ENCODE measurements at places on chromosomes 1 and 21.

DNA sequence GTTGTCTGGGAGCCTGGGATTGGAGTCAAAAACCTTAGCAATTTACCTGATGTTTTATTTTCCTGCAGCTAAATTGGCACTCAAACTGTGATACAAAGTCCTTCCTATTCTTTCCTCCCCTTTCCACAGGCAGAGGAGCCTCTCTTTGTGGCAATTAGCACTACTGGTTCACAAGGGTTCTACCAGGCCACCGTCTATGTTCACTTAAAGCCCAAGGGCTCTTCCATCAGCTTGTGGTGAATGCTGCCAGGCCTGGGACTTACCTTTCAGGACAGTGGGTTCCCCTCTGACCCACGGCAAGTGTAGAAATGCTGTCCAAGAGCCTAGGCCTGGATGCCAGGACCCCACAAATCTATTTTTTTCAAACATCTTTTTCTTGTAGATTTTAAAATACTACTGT is 251.9 kb upstream of the B3GALT2 start:
- DNase-seq = no peak

DNA sequence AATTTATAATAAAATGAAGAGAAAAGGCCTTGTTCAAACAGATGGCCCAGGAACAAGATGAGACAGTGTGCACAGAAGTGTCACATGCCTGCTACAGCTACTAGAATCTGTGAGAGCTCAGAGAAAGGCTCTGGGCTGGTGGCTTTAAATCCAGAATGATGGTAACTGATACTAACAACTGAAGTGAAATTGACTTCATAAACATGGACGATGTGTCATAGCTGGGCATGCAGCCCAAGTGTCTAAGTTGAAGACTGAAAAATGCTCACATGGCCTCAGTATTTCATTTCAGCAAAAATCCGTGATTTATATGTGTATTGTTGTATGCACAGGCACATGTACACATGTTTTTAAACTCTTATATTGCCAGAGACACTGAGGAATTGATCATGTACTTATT is 208.3 kb upstream of the RUNX1 start:
- no peak for DNase-seq

GRCh38 chr1:2535981-2536380 is 5.9 kb upstream of the HES5 start:
- no peak for DNase-seq

GRCh38 chr1:212208978-212209644 is 76.1 kb upstream of the PPP2R5A start:
- DNase-seq = no peak

DNA sequence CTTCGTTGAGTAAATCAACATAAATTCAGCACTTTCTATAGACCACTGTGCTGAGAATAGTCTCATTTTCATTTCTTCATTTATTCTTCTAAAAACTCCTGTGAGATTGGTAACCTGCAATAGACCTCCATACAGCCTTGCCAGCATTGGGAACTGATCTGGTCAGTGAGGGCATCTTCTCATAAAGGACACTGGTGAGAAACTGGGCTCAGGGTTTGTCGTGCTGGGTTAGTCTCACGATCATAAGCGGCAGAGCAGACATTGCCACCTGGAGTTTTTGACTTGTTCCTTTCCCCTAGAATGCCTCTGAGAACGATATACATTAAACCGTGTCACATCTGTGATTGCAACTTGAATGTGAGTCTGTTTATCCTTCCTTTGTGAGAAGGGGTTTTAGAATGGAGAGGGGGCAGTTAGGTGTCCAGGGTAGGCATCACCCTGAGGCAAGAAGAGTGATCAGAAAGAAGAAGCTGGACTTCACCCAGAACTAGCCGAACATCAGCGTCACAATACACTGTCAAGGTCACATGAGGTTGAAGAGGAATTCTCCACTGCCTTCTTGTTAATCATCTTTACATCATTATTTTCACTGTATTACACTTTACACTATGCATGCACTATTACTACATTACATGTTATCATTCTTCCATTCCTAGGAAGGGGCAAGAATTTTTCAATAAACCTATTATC is 1.4 kb upstream of the TTLL7 start:
- no peak for DNase-seq

- no peak for DNase-seq
Measured at GRCh38 chr1:182408435-182409075, 8.1 kb upstream of the TEDDM1 start.

GRCh38 chr1:44265656-44266358 is 52.5 kb downstream of the DMAP1 start:
- no peak for DNase-seq

- no peak for DNase-seq
Measured at GRCh38 chr1:202967684-202968281, 726 bp upstream of the CYB5R1 start.

GRCh38 chr1:18951818-18952391 is 4.6 kb downstream of the IFFO2 start:
- no peak for DNase-seq

- DNase-seq = no peak
Measured at GRCh38 chr21:46006547-46007491, 25.2 kb downstream of the COL6A1 start.

- DNase-seq = no peak
Measured at GRCh38 chr1:81547261-81547911, 253.3 kb upstream of the ADGRL2 start.

GRCh38 chr1:201778279-201779065 is 50.5 kb upstream of the IPO9 start:
- no peak for DNase-seq

DNA sequence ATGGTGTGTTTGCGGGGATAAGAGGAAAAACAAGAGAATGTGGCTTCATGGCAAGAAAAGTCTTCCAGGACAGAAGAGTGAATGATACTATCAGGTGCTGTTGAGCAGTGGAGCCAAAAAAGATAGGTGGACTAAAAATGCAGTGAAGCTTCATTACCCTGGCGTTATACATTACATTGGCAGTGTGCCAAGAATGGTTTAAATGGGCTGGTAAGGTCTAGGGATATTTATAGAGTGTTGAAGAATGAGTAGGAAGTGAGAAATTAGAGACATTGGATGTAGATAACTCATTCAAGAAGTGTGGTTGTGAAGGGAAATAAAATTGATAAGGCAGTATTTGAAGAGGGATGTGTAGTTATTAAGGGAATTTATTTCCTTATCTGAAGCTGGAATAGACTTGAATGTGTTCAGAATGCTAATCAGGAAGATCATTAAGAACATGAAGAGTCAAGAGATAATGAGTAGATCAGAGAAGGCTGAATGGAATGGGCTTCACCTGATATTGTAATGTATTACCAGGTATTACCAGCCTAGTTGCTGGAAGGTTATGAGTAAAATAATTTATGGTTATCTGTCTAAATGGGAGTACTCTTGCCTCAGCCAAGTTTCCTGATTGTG is 72.7 kb downstream of the MAST2 start:
- no peak for DNase-seq

DNA sequence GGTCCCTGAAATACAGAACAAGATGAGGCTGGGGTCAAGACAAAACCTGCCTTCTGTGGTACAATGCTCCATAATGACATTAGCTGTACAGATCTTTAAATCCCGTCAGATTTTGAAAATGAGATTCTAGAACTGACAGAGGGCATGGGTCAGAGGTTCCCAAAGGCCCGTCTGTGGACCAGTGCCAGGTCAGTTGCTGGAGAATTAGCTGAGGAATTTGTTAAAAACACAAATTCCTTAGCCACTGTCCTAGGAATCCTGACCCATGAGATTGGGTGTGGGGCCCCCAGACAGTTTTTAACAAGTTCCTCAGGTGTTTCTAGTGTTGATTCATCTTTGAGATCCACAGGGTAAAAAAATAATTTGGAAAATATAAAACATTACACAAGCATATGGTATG is 97.0 kb downstream of the SIPA1L2 start:
- no peak for DNase-seq

- DNase-seq = no peak
Measured at GRCh38 chr1:206003854-206004800, 932 bp upstream of the RAB7B start.

DNA sequence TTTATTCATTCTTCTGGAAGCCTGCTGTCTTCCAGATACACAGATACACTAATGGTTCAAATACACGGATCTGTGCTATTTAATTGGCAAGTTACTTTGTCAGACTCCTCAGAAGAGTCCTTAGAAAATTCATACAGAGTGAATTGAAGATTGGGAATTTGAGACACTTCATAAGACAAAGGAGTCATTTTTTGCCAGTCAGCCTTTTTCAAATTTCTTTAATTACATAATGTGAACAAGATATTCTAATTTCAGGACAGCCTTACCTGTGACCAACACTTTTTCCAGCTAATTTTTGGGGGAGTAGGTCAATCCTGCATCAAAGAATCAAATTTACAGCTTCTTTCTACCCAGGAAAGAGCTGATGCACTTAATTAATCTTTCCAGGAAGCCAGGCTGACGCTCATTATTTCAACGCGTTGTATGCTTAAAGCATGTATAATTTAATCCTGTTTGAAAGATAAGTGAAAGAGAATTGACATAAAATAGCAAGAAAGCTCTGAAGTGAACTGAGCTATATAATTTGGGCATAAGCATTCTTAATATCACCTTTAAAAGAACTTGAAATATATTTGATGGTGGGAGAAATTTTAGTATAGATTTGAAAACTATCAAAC is 12.8 kb upstream of the NRIP1 start:
- DNase-seq = no peak

GRCh38 chr1:7089497-7089896 is 304.2 kb downstream of the CAMTA1 start:
- no peak for DNase-seq

- DNase-seq = no peak
Measured at GRCh38 chr1:28507247-28507645, 1.4 kb downstream of the RCC1 start.

DNA sequence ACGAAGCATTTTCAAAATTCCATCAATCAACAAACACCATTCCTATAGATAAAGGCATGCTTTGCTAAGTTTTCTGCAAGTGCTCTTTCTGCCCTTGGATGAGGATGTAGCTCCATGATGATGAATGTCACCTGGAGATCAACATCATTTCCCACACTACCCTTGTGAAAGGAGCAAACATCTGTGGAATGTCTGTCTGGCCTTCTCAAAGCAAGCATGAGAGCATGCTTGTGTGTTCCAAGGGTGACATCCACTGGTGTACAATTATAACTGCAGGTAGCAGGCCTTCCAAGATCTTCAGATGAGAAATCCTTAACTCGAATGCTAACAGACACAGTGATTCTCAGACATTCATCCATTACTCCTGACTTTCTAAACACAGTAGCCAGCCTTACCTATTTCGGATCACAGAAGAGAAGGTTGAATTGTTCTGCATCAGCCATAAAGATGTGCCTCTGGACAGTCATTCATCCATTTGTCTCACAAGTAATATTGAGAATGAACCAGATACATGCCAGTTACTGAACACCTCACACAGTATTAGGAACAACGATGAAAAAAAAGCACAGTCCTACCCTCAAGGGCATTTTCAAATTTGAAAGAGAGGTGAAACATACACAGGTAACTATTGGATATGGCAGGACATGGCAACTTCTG is 162.4 kb downstream of the TPR start:
- no peak for DNase-seq

DNA sequence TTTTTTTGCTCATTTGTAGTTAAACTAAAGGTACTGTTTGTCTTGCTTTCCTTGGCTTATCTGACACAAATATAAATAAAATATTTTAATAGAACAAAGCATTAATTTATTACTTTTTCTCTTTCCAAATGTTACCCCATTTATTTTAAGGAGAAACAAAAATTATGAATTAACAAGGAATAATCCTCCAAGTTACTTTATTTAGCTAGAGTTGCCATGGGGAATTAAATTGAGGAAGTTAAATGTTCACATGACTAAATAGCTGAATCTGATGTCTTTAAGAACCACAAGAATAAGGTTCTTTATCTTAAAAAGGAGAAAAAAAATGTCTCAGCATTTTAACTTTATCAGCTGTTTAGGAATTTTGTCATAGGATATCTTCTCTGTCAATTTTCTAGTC is 12.3 kb downstream of the ATG4C start:
- DNase-seq = no peak

GRCh38 chr1:11581445-11581991 is 72.7 kb downstream of the FBXO2 start:
- no peak for DNase-seq

DNA sequence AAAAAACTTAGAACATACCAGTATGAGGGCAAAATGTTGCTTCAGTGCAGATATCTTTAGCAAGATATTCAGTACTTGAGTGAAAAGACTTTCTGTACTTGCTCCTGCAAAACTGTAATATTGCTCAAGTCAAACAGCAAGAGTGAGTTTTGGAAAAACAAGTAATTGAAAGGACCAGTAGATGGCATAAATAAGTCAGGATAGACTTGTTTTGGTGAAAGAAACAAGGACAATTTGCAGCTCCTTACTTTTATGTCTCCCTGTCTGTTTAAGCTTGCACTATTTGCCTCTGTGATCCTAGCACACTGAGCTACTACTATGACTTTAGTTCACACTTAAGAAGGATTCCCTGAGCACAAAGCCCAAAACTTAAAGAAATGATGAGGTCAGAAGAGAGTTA is 39.1 kb downstream of the IFI44 start:
- DNase-seq = no peak

GRCh38 chr1:30525971-30526651 is 197.3 kb downstream of the MATN1 start:
- no peak for DNase-seq

- no peak for DNase-seq
Measured at GRCh38 chr1:27632387-27633297, 2.3 kb downstream of the FGR start.

- DNase-seq = no peak
Measured at GRCh38 chr1:66090859-66091457, 298.3 kb downstream of the PDE4B start.

- DNase-seq = peak; percentile 62
Measured at GRCh38 chr1:204162494-204163074, 3.6 kb downstream of the REN start.

GRCh38 chr1:214165850-214166374 is 115.0 kb upstream of the SMYD2 start:
- DNase-seq = no peak

DNA sequence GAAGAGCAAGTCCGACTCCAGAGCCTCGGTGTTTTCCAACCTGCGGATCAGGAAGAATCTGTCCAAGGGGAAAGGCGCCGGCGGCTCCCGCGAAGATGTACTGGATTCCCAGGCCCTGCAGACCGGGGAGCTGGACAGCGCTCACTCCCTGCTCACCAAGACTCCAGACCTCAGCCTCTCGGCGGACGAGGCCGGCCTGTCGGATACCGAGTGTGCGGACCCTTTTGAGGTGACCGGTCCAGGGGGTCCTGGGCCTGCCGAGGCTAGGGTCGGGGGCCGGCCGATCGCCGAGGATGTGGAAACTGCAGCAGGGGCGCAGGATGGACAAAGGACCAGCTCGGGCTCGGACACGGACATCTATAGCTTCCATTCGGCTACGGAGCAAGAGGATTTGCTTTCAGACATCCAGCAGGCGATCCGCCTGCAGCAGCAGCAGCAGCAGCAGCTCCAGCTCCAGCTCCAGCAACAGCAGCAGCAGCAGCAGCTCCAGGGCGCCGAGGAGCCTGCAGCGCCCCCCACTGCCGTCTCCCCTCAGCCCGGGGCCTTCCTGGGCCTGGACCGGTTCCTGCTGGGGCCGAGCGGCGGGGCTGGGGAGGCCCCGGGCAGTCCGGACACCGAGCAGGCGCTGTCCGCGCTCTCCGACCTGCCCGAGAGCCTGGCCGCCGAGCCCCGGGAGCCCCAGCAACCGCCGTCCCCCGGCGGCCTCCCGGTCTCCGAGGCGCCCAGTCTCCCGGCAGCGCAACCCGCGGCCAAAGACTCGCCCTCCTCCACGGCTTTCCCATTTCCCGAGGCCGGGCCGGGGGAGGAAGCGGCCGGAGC is 827 bp downstream of the FMN2 start:
- peak; percentile 72 for DNase-seq
